ENCODE measurements at places on chromosomes 12 and 14. TPM values are rescaled to one million over a fixed set of nuclear protein-coding genes. Genes with fewer than 3 reads are reported as not detected.

DNA sequence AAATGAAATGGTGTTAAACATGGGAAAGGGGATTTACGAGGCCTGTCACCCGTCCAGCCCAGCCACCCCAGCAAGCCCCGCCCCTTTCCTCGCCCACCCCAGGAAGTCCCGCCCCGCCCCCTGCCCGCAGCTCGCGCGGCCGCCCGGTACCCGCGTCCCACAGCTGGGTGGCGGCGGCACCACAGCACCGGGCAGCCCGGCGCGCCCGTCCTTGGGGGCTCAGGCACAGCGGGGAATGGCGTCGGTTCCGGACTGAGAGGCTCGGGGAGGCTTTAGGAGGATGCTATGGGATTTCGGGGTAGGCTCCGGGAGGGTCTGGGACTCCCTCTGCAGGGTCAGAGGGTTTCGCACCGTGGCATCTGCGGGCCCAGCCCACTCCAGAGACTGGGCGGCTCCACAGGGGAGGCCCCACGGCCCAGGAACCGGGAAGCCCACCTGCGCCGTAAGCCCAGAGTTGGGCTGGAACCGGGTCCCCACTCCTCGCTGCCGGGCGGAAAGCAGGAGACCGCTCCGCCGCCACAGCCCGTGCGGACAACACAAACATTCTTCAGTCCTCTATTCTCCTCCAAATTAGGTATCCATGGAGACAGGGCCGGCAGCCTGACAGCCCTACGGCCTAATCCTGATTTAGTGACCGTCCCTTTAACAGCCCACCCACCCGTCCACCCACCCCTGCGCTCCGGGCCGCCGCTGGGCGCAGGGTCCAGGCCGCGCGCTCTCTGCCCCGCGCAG lies 1.4 kb downstream of the FIGNL2 start:
- no peak for DNase-seq

DNA sequence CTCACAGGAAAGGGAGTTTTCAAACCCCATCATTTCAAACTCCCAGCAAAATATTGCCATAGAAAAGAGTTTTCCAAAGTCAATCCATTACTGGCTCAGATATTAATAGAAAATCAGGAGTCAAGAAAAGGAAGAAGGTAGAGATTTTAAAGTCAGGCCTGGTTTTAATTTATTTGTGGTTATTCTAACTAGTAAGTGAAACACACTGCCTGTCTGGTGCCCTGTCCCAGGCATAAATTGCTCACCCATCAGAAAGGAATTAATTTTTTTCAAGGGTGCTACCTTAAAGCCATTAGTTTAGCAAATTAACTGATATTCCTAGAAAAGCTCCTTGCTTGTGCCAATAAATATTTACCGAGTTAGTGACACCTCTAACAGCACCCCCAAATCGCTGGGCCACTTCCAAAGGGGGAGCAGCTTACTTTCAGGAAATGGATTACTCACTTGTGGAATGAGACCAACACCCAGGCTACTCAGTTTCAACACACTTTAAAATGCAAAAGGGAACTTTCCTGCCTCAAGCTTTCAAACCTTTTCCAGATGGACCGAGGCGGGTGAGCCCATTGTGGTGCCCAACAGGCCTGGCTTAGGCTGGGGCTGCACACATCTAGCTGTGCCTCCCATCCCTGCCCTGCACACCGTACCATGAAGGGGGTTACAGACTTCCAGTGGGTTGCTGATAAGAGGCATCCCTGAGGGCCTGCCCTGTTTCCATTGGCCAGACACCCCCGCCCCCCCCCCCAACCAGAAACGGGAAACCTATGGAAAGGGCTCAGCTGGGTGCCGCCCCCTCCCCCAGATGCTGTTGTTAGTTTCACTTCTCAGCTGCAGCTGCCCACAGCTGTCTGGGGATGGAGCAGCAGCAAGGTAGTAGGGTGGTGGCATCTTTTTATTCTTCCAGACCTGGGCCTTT lies 117.2 kb downstream of the SAMD4A start:
- no peak for DNase-seq

DNA sequence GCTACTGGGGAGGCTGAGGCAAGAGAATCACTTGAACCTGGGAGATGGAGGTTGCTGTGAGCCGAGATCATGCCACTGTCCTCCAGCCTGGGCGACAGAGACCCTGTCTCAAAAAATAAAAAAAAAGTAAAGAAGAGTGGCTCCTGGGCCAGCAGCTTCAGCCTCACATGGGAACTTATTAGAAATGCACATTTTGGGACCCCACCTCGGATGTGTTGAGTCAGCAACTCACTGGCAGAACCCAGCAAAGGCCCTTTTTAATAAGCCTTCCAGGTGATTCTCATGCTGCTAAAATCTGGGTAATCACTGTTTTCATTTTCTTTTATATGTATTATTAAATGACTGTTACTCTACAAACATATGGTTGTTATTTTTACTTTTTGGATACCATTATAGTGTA lies 41.6 kb downstream of the TBK1 start:
- no peak for DNase-seq

GRCh38 chr12:69648476-69648875 lies 37.8 kb upstream of the LRRC10 start:
- DNase-seq = no peak

DNA sequence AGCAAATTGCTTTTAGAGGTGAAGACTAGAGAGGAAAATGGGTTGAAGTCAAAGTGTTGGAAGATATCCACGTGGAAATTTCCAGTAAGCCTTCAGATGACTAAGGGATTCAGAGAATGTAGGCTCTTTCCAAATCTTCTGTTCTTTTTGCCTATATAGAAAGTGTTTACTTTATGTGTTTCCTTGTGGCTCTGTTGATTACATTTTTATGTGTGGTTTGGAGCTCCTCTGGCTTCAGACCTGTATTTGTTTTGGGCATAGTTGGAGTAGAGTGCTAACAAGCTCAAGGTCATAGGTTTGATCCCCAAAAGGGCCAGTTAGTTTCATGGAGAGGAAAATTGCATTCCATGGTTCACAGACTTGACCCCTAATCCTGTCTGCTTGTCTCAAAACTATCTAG lies 91.9 kb downstream of the IGF1 start:
- no peak for DNase-seq

Gene EPYC
- total RNA-seq = not detected

Gene MYF5
- total RNA-seq = not detected

Gene FERMT2
- total RNA-seq = 124 TPM
